ENCODE measurements at places on chromosomes 2 and 18. TPM values are rescaled to one million over a fixed set of nuclear protein-coding genes. Genes with fewer than 3 reads are reported as not detected.

MYL1 gene
- polyA plus RNA-seq, result 8,500 TPM

DNA sequence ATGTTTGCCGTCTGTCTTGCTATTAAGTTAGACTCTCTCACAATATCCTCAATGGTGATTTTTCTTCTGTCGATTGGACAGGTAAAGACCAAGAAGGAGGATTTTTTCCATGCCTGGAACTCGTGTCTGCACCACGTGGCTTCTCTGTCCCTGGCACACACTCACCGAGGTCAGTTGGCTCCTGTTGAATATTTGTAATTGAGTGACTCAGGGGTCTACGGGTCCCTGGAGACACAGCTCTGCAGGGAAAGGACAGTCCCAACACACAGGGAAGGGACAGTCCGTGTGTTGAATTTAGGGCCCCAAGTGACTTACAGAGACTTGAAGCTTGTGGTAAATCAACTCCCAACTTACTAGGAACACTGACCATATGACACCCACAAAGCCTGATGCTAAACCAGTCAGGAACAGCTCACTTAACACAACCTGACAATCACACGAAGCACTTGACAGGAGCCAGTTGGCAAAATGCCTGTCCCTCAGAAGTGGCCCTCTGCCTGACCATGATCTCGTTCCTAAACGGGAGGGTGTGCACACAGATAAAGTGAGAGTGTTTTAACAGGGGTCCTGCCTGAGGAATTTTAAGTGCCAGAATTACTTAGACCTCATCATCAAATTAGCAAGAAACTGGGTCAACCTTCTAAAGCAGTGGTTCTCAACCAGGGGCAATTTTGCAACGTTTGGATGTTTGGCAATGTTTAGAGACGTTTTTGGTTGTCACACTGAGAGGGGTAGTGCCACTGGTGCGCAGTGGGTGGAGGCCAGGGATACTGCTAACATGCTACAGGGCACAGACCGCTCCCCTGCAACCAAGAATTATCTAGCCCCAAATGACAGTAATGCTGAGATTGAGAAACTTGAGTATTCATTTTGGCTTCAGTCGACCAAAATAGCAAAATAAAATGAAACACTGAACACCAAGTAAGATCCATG is 88.9 kb upstream of the BCL2L11 start:
- no peak for DNase-seq

TRMT61B gene
- polyA plus RNA-seq, result 11.0 TPM

KLF11 gene
- 25.8 TPM for polyA plus RNA-seq

DNA sequence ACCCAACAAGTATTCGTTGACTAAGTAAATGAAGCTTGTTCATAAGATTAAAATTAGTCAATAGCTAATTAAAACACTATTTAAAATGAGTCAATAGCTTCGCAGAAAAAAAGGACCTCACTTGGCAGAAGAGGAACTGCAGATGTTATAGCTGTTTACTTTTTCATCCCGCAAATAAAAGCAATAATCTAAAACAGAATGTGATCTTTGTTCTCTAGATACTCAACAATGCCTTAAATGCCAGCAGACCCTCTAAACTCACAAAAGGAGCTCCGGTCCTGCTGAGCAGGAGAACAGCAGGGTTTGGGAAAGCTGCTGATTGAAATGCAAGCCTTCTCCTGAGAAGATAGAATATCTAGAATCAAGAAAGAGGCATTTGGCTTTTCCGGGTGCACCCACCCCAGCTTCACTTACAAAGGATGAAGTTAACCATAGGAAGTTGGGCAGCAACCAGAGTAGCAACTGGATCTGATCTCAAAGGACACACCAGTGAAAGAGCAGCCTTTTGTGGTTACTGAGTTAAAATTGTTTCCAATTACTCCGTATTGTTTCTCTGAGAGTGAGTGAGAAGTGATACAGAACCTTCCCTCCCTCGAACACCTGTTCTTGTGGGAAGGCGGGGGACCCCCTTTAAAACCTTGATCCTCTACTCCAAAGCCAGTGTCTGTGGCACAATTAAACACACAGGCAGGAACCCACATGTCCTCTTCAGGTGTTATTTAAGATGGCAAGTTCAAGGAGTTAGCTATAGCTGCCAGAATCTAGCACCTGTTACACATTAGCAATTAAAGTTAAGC is 6.8 kb downstream of the CCBE1 start:
- DNase-seq, result no peak

DNA sequence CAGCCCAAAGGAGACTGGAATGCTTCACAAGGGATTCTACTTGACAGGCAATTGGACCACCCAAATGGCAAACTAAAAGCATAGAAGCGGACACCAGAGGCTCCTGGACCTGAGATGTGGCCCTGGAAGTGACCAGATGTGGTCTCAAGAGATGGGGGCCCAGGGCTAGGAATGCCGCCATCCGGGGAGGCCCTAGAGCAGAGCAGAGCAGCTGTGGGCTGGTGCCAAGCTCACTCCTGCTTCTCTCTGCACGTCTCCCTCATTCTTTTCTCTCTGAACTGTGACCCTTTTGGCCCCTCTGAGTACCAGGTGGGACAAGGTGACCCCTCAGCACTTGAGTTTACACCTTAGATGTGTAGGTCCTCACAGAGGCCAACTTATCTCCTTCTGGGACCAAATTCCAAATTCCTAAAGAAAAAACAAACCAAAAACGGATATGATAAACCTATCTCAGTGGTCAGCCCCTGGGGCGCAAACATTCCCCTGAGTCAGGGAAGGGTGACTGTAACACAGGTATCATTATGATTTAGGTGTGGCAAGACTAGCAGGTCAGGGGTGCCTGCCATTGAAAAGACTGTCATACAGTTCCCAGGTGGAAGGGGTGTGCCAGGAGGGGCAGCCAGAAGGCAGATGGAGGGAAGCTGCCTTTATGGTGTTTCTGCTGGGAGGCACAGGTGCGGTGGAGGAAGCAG is 6.5 kb upstream of the IL1R2 start:
- DNase-seq, result no peak

DNA sequence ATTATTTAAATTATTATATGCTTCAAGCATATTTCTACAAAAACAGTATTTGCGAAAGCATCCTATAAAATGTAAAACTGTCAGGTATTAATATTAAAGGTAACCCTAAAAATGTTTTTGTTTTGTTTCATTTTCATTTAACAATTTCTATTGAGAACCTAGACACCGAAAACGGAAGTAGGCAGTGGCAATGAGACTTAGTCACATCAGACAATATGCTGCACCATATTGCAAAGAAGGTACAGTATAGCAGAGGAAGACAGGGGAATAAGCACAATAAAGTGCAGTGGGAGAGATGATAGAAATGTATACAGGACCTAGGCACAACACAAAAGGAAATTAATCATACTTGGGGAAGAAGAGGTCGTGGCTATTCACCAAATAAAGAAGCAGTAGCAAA is 12.2 kb downstream of the SCN1A start:
- no peak for DNase-seq

TCF23 gene
- polyA plus RNA-seq, result 0.49 TPM

DNA sequence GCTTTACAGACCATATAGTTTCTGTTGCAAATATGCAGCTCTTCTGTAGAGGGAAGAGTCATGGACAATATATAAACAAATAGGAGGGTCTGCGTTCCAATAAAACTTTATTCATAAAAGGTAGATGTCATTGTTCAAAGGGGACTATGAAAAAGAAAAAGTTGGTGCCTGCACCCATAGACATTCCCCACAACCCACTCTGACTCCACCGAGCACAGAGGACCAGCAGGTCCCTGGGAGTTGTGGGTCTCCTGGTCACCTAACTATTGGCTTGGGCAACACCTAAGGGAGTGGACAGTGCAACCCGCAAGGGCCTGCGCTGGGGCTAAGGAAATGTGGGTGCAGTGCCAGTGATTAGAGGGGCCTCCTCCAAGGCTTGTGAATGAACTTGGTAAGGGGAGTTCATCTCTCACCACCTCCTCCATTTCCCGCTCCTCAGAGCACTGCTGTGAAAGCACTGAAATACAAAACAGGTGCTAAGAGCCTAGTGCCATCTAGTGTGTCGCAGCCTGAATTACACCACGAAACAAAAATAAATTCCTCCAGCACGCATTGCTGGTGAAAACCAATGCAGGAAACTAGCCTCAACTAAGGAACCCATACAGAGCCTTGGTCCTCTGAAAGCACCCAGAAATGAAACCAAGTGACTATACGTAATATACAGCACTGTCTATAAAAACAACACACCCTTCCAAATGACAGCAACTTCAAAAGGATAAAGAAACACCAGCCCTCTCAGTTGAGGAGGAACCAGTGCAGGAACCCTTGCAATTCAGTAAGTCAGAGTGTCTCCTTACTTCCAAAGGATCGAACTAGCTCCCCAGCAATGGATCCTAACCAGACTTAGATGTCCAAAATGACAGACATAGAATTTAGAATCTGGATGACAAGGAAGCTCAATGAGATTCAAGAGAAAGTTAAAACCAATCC is 166.6 kb downstream of the RNF144A start:
- no peak for DNase-seq

Measured in forelimb muscle (tissue), 1 donor.